ENCODE measurements at places on chromosomes 11 and 22. TPM values are rescaled to one million over a fixed set of nuclear protein-coding genes. Genes with fewer than 3 reads are reported as not detected.

SLC25A45 gene
- total RNA-seq, result 3.4 TPM

KRTAP5-1 gene
- not detected for total RNA-seq

- no peak for DNase-seq
Measured at GRCh38 chr11:40227730-40228129, 1231.7 kb downstream of the LRRC4C start.

DNA sequence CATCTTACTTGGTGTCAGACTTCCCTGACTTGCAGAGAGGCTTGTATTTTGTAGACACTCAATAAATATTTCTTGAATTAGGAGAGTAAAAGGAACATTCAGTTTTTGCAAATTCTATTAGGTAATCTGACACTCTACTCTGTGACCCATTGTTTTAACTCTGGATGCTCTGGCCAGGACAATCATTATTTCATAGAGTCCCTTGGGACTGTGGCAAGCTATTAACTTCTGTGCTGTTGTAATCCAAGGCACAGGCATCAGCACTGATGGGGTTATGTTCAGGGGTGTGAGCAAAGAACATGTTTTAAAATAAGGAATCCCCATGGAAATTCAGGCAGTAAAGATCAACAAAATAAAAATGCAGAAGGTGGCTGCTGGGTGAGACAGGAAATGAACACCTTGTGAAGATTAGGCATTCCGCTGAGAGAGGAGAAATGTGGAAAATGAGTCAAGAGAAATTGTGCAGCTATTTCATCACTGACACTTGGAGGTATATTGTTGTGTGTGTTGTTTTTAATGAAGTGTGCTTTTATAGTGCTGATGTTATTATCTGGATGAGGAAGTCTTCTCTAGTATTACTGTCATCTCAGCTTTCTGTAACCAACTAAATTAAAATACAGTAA is 175.2 kb downstream of the WNT11 start:
- no peak for DNase-seq

DNA sequence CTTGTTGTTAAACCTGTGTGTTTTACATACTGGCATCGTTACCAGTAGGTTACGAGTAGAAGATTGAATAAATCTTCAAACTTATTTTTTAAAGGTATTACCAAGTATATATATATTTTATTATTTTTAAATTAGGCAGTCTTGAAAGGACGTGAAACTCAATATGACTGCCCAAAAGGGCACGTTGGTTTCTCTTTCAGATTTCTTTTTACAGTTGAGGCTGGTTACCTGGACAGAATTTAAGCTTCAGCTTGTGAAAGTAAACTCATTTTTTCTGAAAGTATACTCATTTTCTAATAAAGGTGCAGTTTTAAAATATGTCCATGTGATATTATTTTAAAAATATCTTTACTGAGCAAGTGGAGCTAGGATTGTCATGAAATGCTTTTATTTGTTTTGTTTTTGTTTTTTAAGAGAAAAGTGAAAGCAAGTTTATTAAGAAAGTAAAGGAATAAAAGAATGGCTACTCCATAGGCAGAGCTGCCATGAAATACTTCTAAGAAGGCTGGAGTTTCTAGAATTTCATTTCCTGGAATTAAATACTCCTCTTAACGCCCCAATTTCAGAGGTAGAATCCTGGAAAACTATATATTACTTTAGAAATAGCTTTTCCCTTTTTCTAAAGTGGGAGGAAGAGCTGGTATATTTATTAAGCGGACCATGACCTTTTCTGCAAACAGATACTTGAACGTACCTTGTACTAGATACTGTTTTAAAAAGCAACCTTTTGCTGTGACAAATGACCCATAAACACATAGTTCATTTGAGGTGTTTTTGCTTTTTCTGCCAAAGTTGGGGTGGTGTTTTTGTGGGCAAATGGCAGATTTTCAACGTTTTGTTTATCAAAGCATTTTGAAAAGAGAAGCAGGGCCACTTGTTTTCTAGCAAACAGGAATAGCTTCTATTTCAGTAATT is 1.9 kb downstream of the FBXO7 start:
- DNase-seq, result no peak

DNA sequence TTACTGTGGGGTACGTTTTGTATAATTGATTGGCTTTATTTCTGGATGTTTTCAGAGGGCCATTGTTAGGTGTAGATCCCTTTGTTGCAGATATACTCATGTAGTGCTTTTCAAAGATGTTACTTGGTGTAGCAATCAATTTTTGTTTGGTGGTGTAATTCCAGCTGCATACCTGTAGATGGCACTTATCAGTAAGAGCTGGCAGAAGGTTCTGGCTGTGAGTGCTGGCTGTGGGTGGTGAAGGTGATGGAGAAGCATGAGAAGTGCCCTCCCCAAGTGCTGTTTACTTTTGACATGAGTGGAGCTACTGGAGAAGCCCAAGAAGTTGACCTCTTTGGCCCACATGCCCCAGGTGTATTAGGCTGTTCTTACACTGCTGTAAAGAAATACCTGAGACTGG is 1074.9 kb downstream of the FAM181B start:
- DNase-seq, result peak; percentile 20

GPR83 gene
- total RNA-seq, result 0.10 TPM

GRCh38 chr11:83403691-83404389 is 117.7 kb upstream of the CCDC90B start:
- no peak for DNase-seq

IGLL1 gene
- total RNA-seq, result not detected

- peak; percentile 63 for DNase-seq
Measured at GRCh38 chr22:37782340-37783168, 25.2 kb upstream of the GCAT start.

MMP13 gene
- not detected for total RNA-seq

GRCh38 chr22:29308791-29309262 is 2.4 kb downstream of the GAS2L1 start:
- no peak for DNase-seq

GRCh38 chr11:90288212-90288821 is 65.5 kb upstream of the CHORDC1 start:
- DNase-seq, result peak; percentile 33

- DNase-seq, result peak; percentile 81
Measured at GRCh38 chr11:62547691-62548281, 1.2 kb upstream of the AHNAK start.

DNA sequence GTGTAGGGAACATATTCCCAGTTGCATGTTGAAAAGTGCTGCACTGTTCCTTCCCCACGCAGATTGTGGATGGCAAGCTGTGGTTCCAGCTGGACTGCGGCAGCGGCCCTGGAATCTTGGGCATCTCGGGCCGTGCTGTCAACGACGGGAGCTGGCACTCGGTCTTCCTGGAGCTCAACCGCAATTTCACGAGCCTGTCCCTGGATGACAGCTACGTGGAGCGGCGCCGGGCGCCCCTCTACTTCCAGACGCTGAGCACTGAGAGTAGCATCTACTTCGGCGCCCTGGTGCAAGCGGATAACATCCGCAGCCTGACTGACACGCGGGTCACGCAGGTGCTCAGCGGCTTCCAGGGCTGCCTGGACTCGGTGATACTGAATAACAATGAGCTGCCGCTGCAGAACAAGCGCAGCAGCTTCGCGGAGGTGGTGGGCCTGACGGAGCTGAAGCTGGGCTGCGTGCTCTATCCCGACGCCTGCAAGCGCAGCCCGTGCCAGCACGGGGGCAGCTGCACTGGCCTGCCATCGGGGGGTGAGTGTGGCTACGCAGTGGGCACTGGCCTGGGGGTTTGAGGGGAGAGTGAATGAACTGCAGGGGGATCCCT is 102.7 kb upstream of the MTNR1B start:
- DNase-seq, result no peak

All from HepG2 (cell line).